ENCODE measurements at places on chromosomes 3 and 15.

- no peak for DNase-seq
Observed at GRCh38 chr15:37625576-37625975, 308.9 kb upstream of the TMCO5A start.

GRCh38 chr3:38005076-38006020, 14.8 kb downstream of the VILL start:
- no peak for DNase-seq

DNA sequence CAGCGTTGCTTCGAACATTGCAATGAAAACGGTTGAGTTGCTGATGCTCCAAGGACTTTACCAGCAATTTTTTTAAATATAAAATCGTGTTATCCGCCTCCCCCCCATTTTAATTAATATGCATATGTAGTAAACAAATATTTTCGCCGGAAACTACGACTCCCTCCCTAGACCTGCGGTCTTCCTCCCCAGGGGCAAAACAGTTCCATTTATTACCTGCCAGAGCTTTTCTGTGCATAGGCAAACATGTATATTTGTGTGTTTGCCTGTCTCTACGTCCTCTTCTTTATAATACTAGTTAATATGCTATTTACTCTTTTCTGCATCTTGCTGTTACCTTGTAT, 593 bp upstream of the RSL24D1 start:
- no peak for DNase-seq

GRCh38 chr3:73352841-73353645, 271.7 kb downstream of the PDZRN3 start:
- no peak for DNase-seq

DNA sequence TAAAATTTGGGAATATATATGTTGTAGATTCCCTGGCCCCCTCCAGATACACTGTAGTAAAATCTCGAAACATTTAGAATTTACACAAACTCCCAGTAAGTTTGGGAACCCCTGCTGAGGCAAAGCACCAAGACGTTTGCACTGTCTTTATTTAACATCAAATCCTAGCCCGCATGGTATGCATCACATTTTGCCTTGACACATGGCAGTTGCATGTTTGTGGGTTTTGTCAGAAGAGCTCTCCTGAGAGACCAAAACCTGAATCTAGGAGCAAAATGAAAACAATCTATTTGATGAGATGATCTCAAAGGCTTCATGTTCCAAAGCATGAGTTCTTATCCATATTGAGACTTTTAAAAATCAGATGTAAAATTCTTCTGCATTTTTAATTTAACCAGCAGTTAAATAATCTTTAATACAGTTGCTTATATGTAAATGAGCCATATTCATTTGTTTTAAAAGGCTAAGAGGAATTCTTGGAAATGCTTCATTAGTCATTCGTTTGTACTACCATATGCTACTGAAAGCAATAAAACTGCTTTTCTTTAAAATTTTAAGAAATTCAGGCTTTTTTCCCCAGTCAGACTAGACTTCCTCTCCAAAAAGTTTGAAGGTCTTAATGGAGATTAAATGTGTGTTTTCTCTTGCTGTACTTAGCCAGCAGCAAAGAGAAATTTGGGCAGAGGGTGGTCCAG, 105.2 kb upstream of the BOC start:
- no peak for DNase-seq

DNA sequence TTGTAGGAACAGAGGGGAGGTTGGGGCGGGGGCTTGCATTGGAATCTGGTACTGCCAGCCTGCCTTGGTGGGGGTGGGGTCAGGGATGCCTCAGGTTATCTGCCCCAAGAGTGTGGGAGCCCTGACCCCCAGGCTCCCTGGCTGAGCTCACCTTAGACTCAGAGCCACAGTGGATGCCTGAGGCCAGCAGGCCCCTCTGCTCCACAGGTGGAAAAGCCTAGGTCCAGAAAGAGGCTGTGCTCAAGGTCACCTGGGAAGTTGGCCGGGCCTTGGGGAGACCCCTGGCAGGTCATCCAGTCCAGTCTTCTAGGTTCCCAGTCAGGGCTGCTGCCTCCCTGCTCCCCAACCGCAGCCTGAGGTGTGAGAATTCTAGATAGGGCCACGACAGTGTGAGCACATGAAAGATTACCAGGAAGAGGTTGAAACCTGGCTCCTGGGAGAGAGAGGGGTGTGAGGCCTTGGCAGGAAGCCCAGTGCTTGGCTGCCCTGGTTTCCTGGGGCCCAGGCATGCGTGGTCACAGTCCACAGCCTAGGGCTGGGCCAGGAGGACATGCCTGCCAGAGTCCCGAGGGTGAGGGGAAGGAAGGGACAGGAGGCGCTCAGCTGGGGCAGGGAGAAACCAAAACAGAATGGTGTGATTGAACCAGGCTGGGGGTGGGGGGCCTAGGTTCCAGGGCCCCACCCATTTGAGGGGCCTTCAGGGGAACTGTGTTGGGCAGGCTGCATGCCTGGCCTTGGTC, 4.9 kb downstream of the HDAC11 start:
- peak; percentile 63 for DNase-seq

- DNase-seq = no peak
Observed at GRCh38 chr3:134803051-134803505, 8.0 kb downstream of the EPHB1 start.

- DNase-seq = no peak
Observed at GRCh38 chr3:20215636-20216035, 29.6 kb upstream of the SGO1 start.

- DNase-seq = no peak
Observed at GRCh38 chr15:58554758-58555157, 123.0 kb downstream of the LIPC start.

DNA sequence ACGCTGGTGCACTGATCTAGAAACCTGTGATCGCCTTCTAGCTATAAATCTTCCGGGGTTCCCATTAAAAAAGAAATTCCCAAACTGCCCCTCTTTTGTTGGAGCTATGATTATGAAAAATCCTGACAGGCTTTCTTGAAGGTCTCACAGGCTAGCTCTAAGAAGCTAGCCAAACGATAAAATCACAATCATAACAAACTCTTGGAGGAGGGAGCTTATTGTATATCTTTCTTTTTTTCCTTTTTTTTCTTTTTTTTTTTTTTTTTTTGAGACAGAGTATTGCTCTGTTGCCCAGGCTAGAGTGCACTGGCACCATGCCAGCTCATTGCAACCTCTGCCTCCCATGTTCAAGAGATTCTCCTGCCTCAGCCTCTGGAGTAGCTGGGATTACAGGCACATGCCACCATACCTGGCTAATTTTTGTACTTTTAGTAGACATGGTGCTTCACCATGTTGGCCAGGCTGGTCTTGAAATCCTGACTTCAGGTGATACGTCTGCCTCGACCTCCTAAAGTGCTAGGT, 72.0 kb downstream of the MYO1E start:
- DNase-seq = no peak

DNA sequence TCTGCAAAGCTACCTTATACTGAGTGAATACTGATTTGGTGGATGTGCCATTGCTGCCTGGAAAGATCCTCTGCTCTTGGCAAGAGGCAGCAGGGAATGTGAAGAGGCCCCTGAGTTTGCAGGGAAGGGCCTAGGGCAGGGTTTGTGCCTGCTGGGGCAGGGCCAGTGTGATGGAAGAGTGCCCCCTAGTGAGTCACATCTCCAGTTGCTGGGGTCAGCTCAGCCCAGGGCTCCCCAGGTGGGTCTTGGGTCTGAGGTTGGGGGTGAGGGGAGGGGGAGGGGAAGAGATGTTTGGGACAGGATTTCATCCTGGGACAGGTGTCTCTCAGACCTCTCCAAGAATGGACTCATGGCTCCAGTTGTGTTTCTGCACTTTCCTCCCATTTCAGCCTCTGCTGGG, 4.1 kb upstream of the AMOTL2 start:
- no peak for DNase-seq

- no peak for DNase-seq
Observed at GRCh38 chr3:8205881-8206280, 295.7 kb upstream of the LMCD1 start.

DNA sequence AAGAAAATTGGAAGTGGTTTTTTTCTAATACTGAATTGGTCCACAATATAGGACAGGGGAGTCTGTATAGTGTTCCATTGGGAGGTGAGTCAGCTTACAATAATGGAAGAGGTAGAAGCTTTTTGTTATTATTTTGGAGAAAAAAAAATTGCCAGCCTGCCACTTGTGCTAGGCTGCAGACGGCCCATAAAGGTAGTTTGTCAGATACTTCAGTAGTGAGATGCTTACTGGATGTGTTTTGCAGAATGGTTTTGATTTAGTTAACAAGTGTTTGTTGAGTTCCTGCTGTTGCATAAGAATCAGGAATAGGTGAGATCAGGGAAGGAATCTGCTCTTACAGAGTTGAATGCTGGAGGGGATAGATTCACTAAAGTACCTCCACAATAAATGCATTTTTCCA, 1.0 kb downstream of the DTWD1 start:
- no peak for DNase-seq

GRCh38 chr3:138768125-138768524, 66.6 kb downstream of the PIK3CB start:
- no peak for DNase-seq

GRCh38 chr15:31027910-31028578, 36.6 kb upstream of the MTMR10 start:
- no peak for DNase-seq

DNA sequence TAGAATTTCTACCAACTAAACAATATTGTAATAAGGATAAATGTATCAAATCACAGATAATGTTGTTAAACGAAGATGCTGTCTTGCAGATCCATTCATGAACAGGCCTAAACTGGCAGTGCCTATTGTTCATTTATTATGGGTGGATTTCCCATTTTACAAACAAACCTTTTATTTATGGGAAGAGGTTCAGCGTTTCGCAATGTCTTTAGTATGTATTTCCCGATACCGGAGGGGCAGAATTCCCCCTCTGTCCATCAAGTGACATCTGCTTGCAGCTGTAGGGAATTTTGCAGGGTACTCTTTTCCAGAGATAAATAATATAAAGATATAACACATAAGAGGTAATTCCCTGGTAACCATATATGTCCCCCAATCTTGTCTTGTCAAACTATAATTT, 5.7 kb downstream of the CEP19 start:
- DNase-seq = no peak

- DNase-seq = no peak
Observed at GRCh38 chr3:98148751-98149150, 1.5 kb downstream of the OR5H14 start.

DNA sequence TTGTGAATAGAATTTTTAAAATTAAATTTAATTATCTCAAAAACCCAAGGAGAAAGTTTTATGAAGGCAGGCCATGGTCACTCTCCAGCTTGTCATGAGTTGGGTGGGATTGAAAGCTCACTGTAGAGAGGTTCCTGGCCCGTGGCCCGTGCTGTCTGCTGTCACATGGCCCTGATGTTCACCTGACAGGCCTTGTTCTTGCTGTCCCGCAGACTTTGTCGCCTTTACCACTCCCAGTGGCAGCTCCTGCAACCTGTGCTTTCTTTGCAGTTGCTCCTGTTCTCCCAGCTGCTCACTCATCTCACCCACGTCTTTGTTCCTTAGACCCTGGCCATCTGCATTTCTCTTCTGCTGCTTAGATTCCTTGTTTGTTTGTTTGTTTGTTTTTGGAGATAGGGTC, 35.6 kb downstream of the DHX30 start:
- no peak for DNase-seq

- DNase-seq = no peak
Observed at GRCh38 chr3:16496008-16496407, 17.5 kb downstream of the RFTN1 start.

GRCh38 chr3:154304116-154304786, 20.0 kb downstream of the DHX36 start:
- DNase-seq = no peak

- DNase-seq = no peak
Observed at GRCh38 chr3:73499787-73500186, 125.0 kb downstream of the PDZRN3 start.

DNA sequence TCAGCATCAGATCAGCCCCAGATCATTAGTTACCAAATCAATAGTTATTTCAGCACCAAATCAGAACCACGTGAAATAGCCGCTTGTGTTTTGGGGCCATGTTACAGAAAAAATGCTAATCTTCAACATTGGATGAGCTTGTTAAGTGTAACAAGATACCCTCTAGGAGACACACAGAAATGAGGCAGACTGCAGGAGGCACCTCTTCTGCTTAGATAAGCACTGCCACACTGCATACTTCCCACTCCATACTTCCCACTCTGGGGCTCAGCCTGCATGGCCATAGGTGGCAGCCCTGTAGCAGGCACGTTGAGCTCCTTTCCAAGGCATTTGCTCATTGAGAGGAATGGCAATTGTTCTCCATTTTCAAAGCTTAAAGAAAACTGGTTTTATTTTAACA, 73.3 kb downstream of the CHCHD6 start:
- DNase-seq = no peak

All from DMS79 treated with DMSO at 0.1 percent for 48 hours (cell line).